ENCODE measurements at places on chromosomes 13 and 19. TPM values are rescaled to one million over a fixed set of nuclear protein-coding genes. Genes with fewer than 3 reads are reported as not detected.

The TPRX1 gene
- polyA plus RNA-seq, result not detected

The C19orf67 gene
- not detected for polyA plus RNA-seq

The EXOC3L2 gene
- polyA plus RNA-seq, result not detected

The ATF5 gene
- polyA plus RNA-seq, result 1.5 TPM

GRCh38 chr13:28654276-28654675 is 4.7 kb upstream of the POMP start:
- DNase-seq, result no peak

DNA sequence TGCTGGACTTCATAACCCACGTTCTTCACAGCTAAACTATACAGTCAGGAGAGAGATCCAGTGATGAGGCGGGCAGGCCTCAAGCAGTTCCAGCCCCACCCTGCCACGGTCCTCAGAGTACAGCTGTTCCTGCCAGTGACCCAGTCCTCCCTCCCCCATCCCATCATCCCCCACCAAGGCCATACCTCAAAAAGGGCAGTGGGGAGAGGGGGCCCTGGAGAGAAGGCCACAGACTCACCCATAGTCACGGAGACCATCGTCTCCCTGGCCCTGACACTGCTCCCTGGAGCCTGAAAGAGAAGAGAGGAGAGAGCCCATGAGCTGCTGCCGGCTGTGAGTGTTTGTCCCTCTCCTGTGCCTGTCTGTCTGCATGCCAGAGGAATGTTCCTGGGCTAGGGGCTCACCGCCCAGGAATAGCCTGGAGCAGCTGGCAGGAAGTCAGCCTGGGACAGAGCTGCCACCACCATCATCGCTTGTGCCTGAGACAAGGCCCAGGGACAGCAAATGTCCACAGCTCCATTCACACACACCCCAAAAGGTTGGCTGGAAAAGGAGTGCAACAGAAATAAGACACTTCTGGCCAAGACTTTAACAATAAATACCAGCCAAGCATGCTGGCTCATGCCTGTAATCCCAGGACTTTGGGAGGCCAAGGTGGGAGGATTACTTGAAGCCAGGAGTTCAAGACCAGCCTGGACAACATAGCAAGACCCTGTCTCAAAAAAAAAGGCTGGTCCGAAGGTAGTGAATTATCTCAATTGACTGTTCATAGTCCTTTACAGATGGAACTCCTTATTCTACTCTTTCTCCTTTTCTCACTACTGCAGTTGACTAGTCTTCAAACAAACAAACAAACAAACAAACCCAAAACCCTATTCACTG is 6.4 kb downstream of the C19orf47 start:
- DNase-seq, result no peak

GRCh38 chr19:52170863-52171320 is 529 bp downstream of the ZNF836 start:
- no peak for DNase-seq

- DNase-seq, result no peak
Observed at GRCh38 chr13:58376775-58377174, 745.2 kb downstream of the PCDH17 start.

DNA sequence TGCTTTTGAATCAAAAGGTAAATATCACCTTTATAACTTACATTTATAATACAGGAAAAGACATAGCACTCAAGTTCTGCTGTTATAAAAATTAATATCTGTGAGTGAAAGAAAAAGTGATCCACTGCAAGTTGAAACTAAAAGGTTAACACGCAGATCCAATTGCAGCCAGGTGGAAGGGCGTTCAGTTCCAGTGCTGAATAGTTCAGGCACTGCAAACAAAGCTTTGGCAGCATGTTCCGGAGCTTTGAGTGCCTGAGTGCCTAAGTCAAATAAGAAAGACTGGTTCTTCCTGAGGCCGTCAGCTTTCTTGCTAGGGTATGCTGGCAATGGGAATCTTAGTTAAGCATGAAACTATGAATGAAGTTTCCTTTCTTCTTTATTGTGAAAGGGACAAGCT is 200.3 kb downstream of the LMO7 start:
- no peak for DNase-seq

- no peak for DNase-seq
Observed at GRCh38 chr13:48214519-48215121, 18.4 kb upstream of the ITM2B start.

GRCh38 chr13:90594681-90595080 is 752.8 kb upstream of the MIR17HG start:
- no peak for DNase-seq

- no peak for DNase-seq
Observed at GRCh38 chr13:60000081-60000480, 163.6 kb downstream of the DIAPH3 start.

GRCh38 chr19:4376028-4376670 is 24.2 kb downstream of the SH3GL1 start:
- DNase-seq, result no peak

DNA sequence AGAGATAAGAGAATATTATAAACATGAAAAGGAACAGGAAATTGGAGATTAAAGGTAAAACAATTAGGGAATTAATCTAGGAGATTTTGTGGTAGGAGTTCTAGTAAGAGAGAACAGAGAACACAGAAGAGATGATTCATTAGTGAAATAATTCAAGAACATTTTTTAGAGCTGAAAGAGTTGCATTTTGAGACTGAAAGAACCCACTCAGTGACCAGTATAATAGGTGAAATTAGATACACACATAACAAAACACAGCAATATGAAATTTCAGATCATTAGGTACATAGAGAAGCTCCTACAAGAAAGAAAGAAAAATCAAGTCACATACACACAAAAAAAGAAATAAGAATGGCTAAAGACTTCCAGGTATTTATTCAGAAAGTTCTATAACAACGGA is 144.0 kb downstream of the CYSLTR2 start:
- no peak for DNase-seq
